Stimulated activated CD8-positive, alpha-beta memory T cell treated with anti-CD3 and anti-CD28 coated beads, Interleukin-4, amount 100 ng/mL, for 24 hours (primary cell): ENCODE measurements at places on chromosomes 16 and 17.

GRCh38 chr16:27110524-27110896, 43.8 kb downstream of the C16orf82 start:
- no peak for DNase-seq

GRCh38 chr16:57870753-57871454, 68.6 kb upstream of the KIFC3 start:
- no peak for DNase-seq

GRCh38 chr17:37494971-37495370, 5.3 kb downstream of the DUSP14 start:
- DNase-seq = no peak

GRCh38 chr17:28956112-28956511, 4.8 kb upstream of the PHF12 start:
- no peak for DNase-seq

- DNase-seq = peak; percentile 37
Observed at GRCh38 chr17:74354123-74354522, 7.5 kb downstream of the BTBD17 start.

DNA sequence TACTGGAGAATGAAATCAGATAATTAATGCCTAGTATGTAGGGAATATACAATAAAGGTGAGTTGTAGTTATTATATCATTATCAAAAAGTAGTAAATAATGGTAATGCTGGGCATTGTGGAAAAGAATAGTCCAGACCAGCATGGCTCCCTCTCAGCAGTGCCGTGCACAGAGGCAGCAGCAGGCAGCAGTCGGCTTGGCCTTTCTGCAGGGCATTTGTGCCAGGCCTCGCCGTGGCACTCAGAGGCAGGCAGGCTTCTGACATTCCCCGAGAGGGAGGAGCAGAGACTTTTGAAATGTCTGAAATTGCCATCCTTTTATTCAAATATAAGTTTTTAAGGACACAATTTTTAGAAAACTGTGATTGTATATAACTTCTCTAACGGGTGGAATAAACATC, 15.0 kb downstream of the KIAA0513 start:
- DNase-seq = no peak

DNA sequence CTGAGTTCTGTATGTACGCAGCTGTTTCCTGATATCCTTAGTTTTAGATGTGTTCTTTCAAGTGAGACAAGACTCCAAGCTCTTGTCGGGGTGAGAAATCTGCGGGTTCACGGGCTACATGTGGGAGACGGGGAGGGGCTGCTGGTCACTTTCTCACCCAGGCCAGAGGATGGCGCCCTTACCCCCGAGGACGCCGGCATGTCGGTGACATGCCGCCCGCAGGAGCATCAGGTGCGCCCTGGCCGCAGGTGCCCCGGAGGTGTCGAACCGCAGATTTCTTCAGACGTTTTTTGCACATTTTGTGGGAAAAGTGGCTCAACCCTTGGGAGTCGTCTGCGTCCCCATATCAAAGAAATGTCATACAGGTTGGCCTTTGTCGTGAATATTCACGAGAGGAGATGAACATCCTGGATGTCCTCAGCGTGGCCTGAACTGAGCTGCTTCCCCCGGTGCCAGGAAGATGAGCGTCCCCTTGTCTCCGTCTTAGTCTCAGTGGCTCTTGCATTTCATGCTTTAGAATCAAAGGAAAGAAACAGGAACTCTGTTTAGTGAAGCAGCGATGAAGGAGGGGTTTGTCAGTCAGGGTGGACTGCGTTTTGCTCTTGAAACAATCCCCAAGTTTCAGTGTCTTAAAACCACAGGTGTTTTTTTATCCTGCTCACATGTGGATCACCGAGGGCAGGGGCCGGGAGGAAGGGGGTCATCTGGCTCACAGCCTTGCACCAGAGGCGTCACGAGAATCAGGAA, 75.4 kb upstream of the ZNF750 start:
- no peak for DNase-seq

GRCh38 chr16:50996830-50997186, 154.3 kb downstream of the SALL1 start:
- DNase-seq = no peak

DNA sequence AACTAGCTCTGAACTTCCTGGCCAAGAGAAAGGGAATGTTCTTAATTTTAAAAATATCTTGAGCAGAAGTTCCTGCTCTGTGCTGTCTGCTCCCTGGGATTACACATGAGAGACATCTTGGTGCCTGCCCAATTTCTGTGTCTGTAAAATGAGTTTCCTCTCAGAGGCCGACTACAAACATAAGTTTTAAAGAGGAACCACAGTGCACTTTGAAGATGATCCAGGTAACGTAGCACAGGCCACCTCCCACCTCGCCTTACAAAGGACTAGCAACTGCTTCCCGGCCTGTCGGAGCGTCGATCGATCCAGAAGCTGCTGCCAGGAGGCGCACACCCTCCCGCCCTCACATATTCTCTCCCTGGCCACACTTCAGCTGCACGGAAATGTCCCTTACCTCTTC, 55.0 kb upstream of the ATP2A3 start:
- no peak for DNase-seq

DNA sequence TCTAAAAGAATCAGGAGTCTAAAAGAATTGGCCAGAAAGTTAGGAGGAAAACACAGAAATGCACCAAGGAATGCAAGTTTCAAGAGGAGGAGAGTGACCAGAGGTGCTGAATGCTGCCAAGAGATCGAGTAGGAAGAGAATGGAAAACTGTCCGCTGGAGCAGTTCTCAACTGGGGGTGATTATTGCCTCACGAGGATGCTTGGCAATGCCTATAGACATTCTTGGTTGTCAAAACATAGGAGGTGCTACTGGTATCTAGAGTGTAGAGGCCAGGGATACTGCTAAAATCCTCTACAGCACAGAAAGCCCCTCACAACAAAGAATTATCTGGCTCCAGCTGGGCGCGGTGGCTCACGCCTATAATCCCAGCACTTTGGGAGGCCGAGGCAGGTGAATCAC, 82.1 kb upstream of the NOL11 start:
- no peak for DNase-seq

DNA sequence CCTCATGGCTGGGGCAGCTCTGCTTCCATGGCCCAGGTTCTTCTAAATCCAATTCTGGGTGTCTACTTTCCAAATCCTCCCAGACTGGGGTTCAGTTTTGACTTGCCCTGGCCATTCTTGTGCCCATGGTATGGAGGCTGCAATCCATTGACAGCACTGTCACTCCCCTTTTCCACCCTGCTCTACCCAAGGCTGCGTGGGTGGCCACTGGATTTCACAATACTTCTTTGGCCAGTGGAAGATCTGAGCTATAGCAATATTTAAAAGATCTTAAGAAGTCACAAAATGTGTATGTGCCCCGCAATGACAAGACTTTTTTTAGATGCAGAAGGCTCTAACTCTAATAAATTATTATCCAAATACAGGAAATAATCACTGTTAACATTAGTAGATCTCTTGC, 329.4 kb upstream of the CCL2 start:
- DNase-seq = no peak

DNA sequence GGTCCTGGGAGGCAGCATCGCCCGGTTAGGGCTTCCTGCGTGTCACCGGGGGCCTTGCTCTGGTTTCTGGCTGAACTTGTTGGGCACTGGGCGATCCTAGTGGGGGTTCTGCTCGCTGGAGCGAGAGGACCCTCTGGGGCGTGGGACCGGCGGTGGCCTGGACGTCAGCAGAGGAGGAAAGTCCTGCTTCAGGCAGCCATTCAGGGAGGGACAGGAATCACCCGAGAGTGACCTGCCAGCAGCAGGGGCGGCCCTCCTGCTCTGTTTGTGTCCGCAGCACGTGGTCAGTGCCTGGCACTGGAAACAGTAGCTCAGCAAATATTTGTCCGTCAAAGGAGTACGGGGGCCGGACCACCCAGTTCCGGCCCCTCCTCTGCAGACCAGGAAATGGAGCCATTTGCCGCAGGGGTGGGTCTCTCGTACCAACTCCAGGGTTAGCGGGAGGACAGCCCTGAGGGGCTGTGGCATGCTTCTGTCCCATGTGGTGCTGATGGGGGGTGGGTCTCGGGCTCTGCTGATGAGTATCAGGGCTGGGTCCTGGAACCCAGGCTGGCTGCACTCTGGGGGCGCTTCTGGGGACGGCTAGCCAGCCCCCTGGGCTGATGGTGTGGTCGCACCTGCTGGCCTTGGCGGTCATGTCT, 48.3 kb downstream of the BAIAP2 start:
- no peak for DNase-seq

GRCh38 chr17:74390680-74391653, 23.7 kb downstream of the GPR142 start:
- no peak for DNase-seq

- DNase-seq = no peak
Observed at GRCh38 chr16:53732296-53732929, 28.5 kb downstream of the FTO start.

DNA sequence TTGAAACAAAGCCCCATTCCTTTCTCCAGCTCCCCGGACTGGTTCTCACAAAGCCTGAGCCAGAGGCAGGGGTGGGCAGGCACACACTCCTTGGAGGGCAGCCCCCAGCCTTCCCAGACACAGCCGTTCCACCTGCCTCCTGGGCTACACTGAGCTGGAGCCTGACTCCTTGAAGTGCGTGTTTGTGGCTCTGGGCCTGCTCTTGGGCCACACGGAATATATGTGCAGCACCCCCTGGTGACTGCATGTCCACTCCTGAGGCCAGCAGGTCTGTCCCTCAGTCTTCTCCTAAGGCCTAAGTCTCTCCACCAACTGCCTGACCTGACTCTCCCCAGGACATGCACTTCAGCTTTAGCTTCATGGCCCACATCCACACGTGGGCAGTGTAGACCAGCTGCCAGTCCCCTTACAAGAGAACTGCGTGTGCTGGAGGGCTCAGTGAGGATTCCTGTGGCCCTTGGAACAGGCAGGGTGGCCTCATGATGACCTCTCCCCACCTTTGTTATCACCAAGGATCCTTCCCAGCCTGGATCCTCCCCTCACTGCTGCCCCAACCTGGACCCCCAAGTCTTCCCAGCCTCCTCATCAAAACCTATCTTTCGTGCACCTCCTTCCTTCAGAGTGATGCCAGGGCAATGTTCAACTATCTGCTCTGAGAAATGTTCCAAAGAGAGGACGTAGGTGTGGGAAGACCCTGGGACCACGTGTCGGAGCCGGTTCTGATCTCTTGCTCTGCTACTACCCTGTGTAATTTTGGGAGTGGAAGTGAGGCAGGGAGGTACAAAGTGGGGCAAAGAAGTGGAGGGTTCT, 12.4 kb upstream of the SLC6A2 start:
- no peak for DNase-seq

- no peak for DNase-seq
Observed at GRCh38 chr16:57794849-57795430, 7.4 kb downstream of the KIFC3 start.

- DNase-seq = no peak
Observed at GRCh38 chr17:57552114-57552624, 192.9 kb downstream of the CCDC182 start.

GRCh38 chr16:74700438-74701225, at the start of gene MLKL:
Gene MLKL (minus strand): TSS chr16:74700862. CDS start chr16:74695757, 5,105 bp downstream.
- peak; percentile 44 for DNase-seq

GRCh38 chr16:996681-997080, 15.1 kb downstream of the SOX8 start:
- DNase-seq = no peak

GRCh38 chr16:84323606-84324005, 28.9 kb downstream of the WFDC1 start:
- no peak for DNase-seq

DNA sequence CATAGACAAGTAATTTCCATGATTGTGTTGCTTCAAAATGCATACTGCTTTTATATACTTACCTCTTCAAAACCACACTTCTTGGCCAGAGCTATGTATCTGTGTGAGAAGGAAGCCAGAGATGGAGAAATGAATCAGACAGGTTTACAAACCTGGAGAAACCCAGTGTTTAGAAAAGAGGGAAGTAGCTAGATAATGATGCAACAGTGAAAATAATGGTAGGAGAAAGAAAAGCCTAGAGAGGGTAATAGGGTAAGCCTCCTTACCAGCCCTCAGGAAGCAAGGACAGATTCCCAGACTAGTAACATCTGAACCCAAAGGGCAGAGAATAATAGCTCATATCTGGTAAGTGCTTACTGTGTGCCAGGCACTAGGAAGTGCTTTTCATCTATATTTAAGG, 250.3 kb upstream of the CDH11 start:
- DNase-seq = no peak

DNA sequence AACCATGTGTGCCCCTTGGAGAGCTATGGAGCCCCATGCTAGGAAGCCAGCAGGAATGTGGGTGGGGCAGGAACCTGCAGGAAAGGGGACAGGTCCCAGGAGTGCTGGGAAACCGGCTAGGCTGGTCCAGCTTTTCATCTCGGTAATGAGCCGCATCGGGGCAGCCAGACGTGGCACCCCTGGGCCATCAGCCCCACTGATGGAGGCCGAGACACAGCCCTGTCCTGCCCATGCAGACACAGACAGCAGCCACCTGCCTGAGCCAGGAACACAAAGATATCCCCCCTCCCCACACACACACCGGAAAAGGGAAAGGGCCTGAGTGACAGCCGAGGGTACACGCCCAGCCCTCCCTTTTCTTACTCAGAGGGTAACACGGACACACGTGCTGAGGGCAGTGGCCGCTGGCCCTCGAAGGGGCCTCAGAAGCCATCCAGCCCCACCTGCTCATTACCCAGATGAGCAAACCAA, 18.1 kb downstream of the PPL start:
- DNase-seq = no peak

DNA sequence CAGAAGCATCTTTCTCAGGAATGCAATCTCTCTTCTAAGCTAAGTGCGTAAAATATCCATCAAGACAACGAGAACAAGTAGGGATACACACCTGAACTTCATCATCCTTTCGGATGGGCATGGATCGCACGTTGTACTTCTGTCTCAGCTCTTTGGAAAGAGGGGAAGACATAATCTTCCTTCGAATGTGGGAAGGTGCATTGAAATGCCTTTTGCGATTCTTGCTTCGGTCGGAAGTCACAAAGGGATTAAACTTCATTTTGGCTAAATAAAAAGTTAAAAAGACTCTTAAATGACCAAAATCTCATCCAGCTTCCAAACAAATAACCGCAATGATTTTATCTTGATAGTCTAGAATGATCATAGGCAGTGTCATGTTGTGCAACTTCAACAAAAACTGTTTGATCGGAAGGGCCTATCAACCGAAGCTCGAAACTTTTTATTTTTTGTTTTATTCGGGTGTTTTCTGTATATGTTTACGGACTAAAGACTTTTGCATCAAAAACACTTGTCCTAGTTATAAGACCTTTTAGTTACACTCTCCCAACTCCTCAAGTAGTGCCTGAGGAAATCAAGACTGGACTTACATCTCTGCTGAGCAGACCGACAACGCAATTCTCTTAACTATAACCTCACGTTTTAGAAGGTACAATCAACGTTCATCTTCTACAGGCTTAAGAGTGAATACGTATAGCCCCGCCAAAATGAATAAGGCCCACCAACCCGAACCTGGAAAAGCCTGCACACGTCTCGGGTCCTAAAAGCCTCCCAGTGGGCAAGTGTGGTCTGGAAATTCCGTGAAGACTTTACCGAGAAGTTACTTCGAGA, 727 bp downstream of the RPL26 start:
- no peak for DNase-seq

- no peak for DNase-seq
Observed at GRCh38 chr16:68309799-68310198, 947 bp downstream of the SLC7A6OS start.
